ENCODE measurements at places on chromosomes 7 and 10.

DNA sequence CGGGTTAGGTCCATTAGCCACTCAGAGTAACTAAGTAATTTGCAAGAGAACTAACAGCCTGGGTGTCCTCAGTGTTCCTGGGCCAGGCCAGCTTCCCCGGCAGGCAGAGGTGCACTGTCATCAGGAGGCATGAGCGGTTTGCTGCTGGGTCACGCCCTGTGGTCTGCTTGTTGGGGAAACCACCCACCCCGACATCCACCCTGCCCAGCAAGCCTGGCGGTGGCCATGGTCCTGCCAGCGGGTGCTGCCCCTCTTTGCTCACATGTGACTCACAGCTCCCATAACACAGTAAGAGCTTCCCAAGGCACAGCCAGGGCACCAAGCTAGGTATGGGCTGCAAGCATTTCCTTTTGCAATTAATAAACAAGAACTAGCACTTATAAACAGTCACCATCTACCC is 75.9 kb downstream of the RGS10 start:
- DNase-seq: no peak

DNA sequence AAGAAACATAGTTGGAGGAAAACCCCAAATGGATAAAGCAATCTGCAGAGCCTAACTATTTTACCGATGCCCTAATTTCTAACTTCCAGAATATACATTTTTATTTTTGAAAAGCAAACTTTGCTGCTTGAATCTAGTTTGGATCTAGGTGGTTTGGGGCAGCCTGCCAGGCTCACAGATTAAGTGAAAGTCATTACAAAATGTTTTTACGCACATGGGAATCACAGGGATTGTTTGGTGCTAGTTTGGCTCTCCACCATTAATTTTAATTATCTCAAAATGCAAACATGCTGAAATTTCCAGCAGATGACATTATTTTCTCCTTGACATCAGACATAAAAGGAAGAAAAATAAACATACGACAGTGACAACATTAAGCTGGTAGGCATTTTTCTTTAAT is 166.7 kb upstream of the INHBA start:
- DNase-seq: no peak

- DNase-seq: no peak
These were observed 126.5 kb downstream of the SLIT1 start for GRCh38 chr10:97059006-97059871.

- DNase-seq: no peak
These were observed 107.2 kb upstream of the EEPD1 start for GRCh38 chr7:36045830-36046341.

- no peak for DNase-seq
These were observed 172.8 kb downstream of the TAX1BP1 start for GRCh38 chr7:27912751-27913150.

DNA sequence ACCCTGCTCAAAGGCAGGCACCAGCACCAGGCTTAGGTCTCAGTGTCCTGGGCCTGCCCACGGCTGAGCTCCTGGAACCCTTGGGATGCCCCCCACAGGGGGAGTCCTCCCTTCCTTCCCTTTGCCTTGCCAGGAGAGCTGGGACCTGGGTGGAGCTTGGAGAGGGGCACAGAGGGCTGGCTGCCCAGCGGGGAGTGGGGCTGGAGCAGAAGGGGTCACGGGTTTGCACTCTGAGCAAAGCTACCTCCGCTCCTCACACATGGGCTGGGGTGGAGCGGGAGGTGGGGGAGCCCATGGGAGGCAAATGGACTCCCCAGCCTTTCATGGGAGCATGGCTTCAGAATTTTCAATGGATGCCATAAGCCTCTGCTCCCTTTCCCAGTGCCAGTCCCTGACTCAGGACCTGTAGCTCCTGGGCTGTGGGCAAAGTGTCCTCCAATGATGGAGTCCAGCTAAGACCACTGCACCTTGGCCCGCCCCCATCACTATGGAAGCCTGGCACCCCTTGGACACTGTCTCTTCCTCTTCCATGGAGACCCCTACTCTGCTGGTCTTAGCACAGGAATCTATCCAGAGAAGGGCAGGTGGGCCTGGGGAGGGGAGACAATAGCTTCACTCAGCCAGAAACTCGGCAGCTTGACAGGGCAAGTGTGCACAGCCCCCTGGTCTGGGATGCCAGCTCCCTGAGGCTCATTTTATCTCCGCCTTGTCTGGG is 39.9 kb downstream of the LDB3 start:
- peak; percentile 49 for DNase-seq

DNA sequence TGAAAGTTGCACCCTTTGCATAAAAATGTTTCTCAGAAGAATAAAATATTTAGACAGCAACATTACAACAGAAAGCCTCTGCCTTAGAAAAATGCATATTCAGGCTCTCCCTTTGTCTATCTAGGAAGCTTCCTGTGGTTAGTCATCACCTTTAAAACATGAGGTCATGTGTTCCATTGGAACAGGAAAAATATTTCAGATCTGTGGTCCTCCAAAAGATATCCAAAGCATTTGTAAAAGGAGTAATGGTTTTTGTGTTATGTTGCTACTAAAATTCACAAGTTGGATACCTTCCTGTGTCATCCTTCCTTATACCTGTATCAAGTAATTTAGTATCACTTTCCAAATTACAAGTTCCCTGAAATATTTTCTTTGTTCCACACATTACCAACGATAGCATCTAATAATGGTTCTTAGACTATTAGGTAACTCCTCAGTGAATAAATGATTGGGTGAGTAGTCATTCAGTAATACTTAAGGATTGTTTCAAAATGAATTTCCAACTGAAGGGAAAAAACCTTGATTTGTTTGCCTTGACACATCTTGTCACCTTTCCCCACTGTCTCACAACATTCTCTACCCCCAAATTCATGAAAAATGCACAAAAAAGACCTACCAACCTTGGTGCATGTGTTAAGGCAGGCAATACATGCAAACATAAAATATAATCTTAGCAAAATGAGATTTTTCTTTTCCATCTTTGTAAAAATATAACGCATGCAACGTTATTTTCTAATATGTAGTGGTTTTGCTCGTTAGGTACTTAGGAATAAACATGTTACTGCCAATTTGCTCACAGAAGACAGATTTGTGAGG is 19.7 kb upstream of the RHOBTB1 start:
- no peak for DNase-seq

GRCh38 chr10:32957341-32958084 is 517 bp downstream of the ITGB1 start:
- DNase-seq: no peak

DNA sequence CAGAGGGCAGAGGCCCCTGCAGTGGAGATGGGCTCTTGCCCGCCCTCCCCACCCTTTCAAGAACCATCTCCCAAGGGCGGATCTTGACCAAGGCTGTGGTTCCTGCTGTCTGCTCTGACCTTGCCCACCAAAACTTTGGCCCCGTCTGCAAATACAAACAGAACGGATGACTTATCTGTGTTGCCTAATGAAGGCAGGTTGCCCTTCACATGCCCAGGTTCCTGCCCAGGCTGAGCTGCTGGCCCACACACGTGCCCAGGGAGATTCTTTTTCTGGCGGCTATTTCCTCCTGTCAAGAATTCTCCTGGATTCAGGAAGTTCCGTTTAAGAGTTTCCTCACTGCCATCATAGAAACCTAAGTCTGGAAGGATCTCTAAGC is 78.3 kb downstream of the PROSER2 start:
- DNase-seq: no peak

- no peak for DNase-seq
These were observed 11.0 kb downstream of the MAPK8 start for GRCh38 chr10:48317321-48317990.

DNA sequence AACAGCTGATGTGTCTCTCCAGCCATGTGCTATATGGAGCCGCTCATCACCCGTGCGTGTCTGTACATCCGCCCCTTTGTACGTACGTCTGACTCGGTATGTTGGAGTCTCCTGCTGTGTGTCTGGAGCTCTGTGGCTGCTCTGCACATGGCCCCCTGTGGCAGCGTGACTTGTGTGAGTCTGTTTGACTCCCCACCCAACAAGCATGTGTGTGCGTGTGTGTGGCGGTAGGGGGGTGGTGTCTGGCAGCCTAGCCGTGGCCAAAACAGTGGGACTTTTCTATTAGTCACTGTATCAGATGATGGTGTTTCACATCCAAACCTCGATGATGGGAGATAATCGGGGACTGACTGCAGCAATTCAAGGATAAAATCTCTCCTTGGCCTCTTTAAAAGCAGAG is 94.1 kb downstream of the COL13A1 start:
- DNase-seq: no peak

DNA sequence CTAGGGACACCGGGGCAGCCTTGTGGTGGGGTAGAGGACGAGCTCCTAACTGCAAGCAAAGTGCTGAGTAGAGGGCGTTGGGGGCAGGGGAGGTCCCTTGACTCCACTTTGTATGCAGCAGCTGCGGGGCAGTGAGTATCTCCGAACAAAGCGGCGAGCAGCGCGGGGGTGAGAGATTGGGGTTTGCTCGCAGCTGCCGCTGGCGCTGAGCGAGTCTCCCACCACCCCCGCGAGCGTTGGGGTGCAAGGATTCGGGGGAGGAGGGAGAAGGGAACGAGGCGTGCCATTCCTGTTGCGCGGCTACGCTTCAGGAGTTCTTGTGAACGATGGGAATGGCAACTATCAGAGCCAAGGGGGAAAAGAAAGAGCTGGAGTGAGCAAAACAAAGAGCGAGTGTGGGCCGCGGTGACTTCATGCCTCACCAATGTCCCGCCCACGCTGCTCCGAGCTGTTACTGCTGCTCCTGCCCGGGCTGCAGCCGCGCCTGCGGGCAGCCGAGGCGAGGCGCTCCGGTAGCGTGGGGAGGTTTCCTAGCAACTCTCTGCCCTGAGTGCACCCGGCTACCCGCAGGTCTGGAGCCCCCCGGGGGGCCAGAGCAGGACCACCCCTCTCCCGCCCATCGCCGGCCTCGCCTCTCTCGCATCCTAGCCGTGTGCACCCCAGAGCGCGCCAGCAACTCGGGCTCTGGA is at the start of gene ITGB8:
Gene ITGB8 (plus strand): TSS at position 662 of the 689 bp plus-strand sequence. CDS start 907 bp downstream, outside the sequence.
- peak; percentile 96 for DNase-seq

DNA sequence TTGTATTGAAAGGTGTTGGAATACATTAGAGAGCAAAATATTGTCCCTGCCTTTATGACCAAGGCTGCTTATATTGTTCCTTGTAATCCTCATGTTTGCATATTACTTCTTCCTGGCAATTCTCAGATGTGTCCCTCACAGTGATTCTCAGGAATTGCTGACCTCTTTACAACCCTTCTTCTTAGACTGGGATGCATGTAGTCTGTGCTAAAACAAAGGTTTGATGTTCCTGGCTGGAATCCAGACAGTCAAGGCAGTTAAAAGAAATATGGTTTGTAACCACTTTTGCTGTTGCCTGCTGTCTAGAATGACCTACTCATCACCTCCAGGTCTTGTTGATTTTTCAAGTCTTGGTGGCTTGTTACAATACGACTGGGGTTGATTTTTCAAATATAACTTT is 367.6 kb downstream of the HGF start:
- no peak for DNase-seq
